ENCODE measurements at places on chromosomes 2 and 18. TPM values are rescaled to one million over a fixed set of nuclear protein-coding genes. Genes with fewer than 3 reads are reported as not detected.

DNA sequence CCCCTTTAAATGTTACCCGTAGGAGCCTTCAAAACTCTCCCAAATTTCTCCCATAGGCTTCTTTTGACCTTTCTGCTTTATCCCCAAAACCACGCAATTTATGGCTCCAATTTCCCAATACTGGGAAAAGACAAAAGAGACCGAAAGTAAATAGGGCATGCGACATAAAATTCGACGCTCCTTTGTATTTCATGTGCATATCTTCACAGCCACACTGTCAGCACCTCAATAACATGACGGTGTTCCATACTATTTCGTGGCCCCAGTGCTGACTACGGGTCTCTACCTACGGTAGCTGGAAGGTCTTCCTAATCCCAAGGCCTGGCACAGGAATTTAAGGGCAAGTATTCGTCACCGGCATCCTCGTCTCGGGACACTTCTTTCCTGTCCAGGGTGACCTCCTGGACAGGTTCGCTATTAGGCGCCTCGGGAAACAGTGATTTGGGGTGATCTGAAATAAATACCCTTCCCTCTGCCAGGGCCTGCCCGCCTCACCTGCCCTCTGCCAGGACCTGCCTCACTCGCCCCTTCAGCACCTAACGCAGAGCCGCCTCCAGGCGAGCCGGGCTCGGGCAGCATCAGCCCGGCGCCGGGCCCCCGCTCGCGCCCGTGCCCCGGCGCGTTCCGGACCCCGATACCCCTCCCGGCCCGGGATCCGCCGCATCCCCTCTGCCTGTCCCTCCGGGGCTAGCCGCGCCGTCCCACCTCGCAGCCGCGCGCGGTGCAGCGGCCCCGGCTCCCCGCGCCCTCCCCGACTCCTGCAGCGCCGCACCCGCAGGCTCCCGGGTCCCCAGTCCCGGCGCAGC lies 680 bp downstream of the DTNB start:
- DNase-seq = peak; percentile 85

GRCh38 chr2:128502638-128503246 lies 184.1 kb upstream of the HS6ST1 start:
- peak; percentile 56 for DNase-seq

DNA sequence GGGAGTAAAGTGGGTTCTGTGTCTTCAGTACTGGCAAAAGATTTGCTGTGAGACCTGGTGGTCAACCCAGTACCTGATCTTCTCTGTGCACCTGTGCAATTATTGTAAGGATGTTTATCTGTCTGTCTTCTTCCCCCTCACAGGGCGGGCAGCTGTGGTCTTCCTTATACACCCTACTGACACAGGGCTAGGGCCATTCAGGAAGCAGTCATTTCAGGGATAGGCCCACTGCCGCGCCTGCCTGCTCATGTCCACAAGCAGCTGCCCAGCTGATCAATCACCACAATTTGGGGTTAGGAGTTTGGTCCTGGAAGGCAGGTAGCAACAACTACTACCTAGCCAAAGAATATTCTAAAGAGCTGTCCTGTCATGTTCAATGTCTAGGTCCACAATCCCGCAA lies 1.2 kb upstream of the CNNM4 start:
- DNase-seq = no peak

GRCh38 chr2:3060049-3060448 lies 317.6 kb downstream of the EIPR1 start:
- no peak for DNase-seq

DAW1 gene
- total RNA-seq = 0.37 TPM

VSNL1 gene
- not detected for total RNA-seq

DNA sequence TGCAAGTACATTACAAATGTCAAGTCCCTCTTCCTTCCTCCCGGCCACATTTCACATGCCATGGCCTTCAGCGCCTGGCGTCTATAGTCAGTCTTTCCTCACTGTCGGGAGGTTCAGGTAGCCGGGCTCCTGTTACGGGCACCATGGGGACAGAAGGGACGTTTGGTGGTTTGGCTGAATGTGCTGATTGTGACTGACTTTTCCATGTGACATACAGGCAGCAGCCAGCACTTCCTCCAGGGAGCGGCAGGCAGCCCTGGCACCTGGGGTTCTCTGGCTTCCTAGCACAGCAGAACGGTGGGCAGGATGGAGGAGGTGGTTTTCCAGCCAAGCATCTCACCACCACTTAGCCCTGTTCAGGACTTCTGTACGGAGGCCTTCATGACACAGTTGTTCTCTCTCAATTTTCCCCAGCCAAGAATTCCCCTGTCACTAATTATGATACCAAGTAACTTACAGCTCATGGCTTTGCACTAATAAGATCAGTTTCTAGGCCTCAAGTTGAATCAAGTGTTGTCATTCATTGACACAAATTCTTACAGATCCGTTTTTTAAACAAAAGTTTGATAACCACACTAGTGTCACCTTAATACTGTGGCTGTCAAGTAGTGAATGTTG lies 83.9 kb upstream of the REV1 start:
- no peak for DNase-seq

DNA sequence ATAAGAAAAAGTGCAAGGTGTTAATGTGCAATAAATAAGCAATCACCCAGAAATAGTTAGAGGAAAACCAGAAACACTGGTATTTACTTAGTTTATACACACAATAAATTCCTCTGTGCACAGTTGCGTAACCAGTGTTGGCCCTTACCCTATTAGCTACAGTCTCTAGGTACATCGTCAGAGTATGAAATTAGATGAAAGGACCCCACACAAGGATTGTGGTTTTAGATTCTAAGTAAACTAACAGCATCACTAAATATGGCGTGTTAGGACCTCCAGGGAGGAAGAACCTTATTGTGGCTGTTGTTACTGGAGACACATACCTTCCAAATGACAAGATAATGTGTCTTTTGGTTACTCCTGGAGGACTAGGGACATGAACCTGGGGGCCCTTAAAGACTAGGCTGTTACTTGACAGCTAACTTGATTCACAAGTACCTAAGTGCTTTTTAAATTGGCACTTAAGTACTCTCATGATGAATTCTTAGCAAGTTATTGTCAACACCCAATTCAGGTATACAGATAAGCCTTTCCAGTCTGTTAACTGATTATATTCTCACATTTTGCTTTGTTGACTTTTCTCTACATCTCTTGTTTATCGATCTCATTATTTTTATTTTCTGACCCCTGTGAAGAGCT lies 115.3 kb downstream of the FEZ2 start:
- DNase-seq = no peak

GRCh38 chr2:4908461-4908860 lies 783.7 kb upstream of the SOX11 start:
- DNase-seq = no peak

GRCh38 chr2:57296795-57297517 lies 749.6 kb upstream of the VRK2 start:
- DNase-seq = no peak

- DNase-seq = no peak
Measured at GRCh38 chr2:63093502-63093901, 42.9 kb downstream of the OTX1 start.

COLEC11 gene
- total RNA-seq = 0.71 TPM

ANKRD53 gene
- 1.4 TPM for total RNA-seq

SLC9A4 gene
- total RNA-seq = 0.14 TPM

- no peak for DNase-seq
Measured at GRCh38 chr2:214069254-214069653, 341.6 kb upstream of the VWC2L start.

DNA sequence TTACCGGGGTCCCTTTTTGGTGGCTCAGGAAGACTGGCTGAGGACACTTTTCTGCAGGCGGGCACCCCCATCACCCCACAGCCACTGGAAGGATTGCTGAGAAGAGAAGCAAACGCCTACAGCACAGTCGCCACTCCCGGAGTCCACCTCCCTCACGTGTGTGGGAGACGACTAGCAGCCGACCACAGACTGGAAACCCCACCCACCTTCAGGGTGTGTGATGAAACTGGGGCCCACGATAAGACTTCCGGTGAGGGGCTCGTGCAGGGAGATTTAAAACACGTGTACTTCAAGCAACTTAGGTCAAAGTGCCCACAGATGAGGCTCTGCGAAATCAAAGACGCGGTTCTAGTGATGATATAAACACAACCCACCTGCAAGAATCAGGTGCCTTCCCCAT lies 26.3 kb downstream of the MBP start:
- peak; percentile 80 for DNase-seq

ARHGAP25 gene
- 10.7 TPM for total RNA-seq

GEN1 gene
- total RNA-seq = 3.1 TPM

GRCh38 chr2:241082341-241083090 lies 19.6 kb downstream of the MTERF4 start:
- DNase-seq = no peak

GRCh38 chr18:36034299-36034895 lies 33.0 kb downstream of the RPRD1A start:
- no peak for DNase-seq

GRCh38 chr2:174005801-174006419 lies 40.7 kb upstream of the SP3 start:
- DNase-seq = no peak

DNA sequence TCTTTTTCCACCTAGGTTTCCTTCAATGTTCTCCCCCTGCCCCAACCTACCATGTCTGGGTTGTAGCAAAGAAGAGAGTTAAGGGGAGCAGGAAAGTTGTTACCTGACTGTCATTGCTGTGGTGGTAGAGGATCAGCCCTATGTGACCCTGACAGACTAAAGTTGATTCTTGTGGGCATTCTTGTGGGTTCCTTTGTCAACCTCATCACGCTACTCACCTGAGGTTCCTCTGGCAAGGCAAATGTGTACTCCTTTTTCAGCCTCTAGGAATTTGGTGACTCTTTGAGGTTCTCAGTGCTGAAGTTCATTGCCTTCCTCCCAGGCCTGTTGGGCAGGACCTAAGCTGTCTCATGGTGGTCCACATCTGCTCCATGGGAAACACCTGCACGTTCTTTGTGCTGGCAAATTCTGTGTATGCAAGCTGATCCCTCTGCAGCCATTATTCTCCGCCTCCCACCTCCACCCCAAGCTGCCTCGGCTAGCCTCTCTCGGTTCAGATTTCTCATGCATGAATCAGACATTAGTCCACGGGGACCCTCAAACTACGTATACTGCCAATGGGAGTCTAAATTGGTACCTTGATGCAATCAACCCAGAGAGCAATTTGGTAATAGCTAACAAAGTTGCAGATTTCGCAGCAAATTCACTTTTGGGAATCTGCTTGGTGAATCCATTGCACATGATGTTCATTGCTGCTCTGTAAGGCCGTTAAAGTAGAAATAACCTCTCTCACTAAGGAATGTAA lies 1.5 kb upstream of the GMCL1 start:
- no peak for DNase-seq

GRCh38 chr2:177328056-177328455 lies 63.5 kb upstream of the NFE2L2 start:
- no peak for DNase-seq

MC5R gene
- total RNA-seq = not detected

GRCh38 chr2:204687776-204688175 lies 142.5 kb downstream of the PARD3B start:
- DNase-seq = no peak

RTP5 gene
- 0.10 TPM for total RNA-seq

RAB6C gene
- not detected for total RNA-seq

DNA sequence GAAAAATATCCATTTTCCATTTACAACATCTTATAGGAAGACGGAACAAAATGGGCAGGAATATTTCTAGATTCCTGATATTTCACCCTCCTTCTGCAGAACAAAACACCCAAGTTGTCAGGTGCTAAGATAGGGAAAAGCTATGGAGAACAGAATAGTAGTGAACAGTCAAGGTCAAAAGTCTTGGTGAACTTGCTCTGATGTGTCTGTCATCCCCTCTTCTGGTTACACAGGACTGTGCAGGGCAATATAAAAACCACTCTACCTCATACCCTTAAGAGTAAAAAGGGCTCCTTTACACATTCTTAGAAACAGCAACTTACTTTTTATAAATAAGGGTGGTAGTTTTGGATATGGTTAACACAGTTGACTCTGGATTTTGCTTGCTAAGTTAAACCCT lies 4.4 kb downstream of the MYL1 start:
- DNase-seq = no peak

DNA sequence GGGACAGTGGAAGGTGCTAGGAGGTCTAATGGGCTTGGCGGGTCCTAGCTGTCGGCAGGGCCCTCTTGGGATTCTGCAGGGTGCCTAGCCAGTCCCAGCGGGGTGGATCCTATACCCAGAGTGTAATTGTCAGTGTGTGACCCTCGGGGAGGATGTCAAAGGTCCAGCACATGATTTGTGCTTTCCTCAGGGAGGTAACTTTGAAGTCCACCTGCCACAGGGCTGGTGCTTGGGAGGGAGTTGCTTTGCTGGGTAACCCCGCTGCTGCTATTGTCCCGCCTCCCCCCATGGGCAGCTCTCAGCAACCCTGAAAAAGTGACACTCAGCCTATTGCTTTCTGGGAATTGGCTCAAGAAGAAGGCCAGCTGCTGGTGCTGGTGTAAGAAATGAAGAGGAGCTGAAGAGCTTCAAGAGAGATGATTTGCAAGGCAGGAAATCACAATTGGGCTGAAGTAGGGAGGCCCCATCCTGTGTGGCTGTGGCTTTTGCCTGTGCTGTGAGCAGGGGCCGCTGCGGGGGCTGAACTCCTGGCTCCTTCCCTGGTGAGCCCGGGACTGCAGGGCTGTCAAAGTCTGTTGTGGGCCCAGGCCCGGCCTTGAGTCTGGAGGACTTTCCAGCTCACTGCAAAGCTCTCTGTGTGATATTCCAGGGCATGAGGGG lies 36.4 kb downstream of the EMILIN2 start:
- DNase-seq = no peak

C2orf72 gene
- not detected for total RNA-seq

- no peak for DNase-seq
Measured at GRCh38 chr18:77023102-77023782, 109.3 kb downstream of the MBP start.

DNA sequence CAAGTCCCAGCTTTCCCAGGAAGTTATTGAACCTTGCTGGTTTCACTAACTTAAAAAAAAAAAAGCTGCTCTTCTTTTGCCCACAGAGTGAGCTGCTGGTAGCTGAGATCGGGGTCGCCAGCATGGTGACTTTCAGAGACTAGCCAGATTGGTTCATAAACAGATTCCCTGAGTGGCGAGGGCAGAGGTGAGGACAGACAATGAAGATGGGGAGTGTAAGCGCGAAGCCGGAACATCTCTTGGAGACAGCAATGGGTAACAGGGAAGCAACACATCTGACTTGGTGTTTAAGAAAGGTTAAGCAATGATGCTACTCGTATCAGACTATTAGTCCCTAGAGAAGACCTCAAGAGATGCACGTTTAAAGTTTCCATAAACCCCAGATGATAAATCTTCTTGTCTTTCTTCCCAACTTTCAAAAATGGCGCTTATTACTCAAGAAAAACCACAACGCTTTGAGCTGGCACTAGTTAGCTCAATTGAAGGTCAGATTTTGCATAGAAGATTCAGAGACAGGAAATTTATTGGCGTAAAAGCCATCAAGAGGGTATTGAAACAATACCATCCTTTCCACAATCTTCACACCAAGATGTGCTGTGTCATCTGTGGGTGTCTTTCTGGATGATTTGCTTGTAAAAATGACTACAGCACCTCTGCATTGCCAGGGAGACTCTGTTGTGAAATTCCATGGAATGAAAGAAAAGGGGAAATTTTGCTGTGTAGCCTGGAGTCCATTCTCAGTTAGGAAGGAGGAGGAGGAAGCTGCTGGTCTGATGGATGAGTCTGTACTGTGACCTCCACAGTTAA lies 193.1 kb upstream of the CXCR4 start:
- no peak for DNase-seq

- no peak for DNase-seq
Measured at GRCh38 chr18:10213526-10213925, 240.9 kb upstream of the APCDD1 start.
